ENCODE measurements at places on chromosomes 1 and 21.

DNA sequence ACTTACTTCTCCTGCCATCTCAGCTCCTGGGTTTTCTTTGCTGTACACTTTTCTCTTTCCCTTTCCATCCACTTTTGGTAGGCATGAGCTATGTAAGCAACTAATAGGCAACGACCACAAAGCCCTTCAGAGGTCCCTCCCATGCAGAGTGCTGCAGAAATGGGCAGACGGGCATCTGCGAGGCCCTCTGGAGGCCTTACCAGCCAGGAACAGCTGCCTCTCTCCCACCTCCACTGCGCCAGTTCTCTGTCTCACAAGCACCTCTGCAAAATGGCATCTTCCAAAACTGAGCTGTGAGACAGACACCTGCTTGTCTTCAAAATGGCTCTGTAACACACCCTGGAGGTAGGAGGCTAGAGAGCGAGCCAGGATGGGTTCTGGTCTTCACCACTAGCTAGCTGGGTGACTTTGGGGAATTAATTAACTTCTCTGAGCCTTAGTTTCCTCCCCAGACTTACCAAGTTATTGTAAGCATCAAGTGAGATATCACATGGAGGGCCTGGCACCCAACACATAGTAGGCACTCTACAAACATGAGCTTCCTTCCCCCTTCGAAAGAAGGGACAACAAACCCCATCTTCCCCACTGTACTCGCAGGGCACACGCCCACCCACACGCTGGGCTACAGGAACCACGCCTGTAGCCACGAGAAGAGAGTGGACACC lies 62.0 kb downstream of the BCAR3 start:
- DNase-seq: peak; percentile 26

DNA sequence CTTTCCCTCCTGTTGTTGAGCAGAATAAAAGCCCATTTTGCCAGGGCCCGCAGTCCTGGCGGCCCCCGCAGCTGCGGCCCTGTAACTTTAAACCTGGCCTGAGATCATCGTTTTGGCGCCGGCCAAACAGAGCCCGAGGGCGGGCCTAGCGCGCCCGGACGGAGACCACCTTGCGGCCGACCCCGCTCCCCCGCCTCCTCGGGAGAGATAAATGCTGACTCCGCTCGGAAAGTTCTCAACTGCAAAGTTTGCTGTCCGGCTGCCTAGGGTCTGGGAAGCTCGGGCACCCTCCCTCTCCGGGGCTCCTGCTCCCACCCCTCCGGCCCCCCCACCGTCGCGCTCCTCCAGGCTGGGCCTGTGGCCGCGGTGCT lies at the start of gene PDPN:
PDPN (plus strand) TSS at position 238 of the 371 bp plus-strand sequence. CDS start 202 bp downstream, outside the sequence.
- DNase-seq: no peak

DNA sequence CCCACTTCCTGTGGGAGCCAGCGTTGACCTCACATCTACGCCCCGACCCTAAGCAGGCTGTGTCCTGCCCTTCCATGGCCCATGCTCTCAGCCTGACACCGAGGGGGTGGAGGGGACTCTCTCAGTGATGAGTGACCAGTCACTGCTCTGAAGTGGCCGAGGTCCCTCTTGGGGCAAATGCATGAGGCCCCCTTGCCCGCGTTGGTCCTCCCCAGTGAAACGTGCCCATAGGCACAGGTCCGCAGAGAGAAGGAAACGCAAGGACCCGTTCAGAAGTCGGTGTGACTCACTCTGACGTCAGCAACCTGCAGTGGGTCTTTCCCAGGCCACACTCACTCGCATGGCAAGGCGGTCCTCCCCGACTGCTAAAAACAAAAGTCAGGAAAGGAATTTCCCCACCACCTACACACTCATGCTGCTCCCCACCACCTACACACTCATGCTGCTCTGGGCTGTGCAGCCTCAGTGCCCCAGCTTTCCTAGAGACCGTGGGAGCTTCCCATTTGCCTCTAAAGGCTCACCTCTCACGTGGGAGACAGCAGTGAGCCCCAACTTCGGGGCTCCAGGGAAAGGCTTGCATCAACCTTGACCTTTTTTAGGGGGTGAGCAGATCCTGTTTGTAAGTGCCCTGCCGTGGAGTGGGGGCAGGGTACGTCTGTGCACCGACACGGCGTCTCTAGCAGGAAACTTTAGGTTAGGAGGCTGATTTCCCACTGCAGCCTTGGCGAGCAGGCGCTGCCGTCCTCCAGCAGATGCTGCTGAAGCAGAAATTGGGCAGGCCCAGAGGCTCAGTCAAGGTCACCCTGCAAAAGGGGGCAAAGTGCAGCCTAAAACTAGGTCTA lies 11.4 kb downstream of the UBASH3A start:
- no peak for DNase-seq

GRCh38 chr21:16376673-16377072 lies 646.9 kb downstream of the USP25 start:
- DNase-seq: no peak

- DNase-seq: no peak
These were observed 684 bp downstream of the IFI16 start for GRCh38 chr1:159010391-159010790.

GRCh38 chr1:51305371-51305823 lies 25.0 kb downstream of the TTC39A start:
- no peak for DNase-seq

- DNase-seq: no peak
These were observed 19.1 kb downstream of the COL24A1 start for GRCh38 chr1:86137436-86137835.

DNA sequence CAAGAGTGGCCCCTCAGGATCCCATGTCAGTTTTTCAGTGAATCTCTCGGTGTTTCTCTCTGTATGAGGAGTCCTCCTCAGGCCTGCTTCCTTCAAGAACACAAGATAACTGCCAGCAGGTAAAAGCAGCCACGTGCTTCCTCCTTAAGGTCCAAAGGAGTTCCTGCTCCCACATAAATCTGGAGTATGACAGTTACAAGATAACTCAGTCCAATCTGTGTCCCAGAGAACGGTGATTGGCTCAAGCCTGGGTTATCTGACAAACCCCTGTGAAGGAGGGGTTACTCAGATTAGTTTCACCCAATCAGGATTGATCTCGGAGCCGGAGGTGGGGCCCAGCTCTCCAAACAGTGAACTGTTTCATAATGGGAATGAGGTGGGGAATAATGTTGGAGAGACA lies 5.8 kb upstream of the ANKRD13C start:
- no peak for DNase-seq

GRCh38 chr1:168848051-168848450 lies 119.0 kb upstream of the DPT start:
- no peak for DNase-seq

GRCh38 chr1:192588546-192588945 lies 13.0 kb downstream of the RGS1 start:
- DNase-seq: no peak

DNA sequence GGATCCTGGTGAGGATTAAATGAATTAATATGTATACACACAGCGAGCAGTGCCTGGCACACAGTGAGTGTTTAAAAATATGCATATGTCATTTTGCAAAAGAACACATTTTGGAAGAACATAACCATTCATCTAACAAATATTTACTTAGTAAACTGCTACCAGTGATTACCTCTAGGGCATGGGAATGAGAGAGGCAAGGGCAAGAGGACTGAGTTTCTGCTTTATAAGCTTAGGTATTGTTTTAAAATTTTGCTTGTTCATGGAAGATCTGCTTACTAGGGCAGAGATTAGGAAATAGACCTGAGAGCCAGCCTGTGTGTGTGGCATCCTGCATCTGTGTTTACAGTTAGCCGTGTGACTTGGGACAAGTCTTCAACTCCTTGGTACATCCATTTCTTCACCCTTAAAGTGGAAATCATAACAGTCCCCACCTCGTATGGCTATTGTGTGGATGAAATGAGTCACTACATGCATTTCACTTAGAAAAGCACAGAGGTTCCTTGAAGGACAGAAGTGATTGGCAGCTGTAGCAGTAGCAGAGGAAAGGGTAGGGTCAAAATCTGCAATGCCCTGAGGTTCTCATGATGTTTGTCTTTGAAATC lies 198.5 kb upstream of the FMN2 start:
- no peak for DNase-seq

DNA sequence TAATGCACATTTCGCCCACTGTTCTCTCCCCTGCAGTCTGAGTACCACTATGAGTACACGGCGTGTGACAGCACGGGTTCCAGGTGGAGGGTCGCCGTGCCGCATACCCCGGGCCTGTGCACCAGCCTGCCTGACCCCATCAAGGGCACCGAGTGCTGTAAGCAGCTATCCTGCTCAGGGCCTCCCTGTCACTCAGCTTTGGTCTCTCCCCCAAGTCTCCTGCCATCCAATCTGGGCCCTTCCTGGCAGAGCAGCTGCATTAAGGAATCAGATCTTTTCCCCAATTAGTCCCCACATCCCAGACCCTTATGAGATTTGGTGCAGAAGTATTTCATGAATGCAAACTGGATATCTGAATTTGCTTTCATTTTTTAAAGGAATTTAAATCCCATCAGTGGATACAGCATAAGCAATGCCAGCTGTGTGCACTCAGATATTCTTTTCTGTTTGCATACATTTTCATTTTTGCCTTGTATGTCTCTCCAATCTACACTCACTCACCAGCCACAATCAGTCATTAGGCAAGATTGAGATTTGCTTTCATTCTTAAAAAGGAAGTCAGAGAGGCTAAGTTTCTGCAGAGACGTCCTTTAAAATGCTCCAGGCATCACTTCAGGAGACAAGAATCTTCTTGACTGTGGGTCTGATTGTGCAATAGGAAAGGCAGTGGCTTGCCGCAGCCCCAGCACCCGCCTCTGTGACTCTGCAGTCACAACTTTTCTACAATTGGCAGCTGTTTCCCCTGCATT lies 48.1 kb downstream of the ELAPOR1 start:
- DNase-seq: no peak

GRCh38 chr1:153583976-153584375 lies 18.3 kb upstream of the S100A2 start:
- no peak for DNase-seq

- DNase-seq: no peak
These were observed 30.3 kb downstream of the TMCO4 start for GRCh38 chr1:19769211-19769932.

- no peak for DNase-seq
These were observed 29.4 kb downstream of the RWDD3 start for GRCh38 chr1:95263450-95263849.

DNA sequence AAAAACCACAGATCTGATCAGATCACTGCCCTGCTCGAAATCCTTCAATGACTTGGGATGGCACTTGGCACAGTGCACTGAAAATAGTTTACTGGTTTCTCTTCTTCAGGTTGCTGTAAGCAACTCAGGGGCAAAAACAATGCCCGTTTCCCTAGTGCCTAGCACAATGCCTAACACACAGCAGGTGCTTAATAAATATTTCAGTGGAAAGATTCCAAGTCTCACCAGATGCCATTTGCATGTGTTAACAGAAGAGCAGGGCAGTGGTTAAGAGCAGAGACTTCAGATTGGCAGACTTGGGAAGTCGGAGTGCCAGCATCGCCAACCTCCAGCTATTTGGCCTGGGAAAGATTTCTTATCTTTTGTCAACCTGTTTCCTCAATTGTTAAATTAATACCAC lies 10.9 kb upstream of the METTL25B start:
- DNase-seq: no peak

DNA sequence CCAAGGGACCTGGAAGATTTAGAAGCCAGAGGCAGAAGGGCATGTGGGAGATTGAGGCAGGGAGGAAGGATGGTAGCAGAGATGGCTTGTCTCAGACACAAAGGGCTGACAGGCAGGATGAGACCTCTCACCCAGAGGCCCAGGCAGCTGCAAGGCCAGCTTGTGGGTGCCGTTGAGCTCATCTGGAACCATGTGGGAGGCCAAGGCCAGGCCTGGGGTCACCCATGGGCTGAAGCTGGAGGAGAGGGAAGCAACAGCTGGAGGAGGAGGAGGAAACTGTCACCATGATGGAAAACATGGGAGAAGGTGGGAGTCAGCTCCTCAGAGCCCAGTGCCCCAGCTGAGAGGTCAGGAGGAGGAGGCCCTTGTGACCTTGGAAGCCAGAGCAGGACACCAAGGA lies 6.4 kb downstream of the CRABP2 start:
- no peak for DNase-seq

DNA sequence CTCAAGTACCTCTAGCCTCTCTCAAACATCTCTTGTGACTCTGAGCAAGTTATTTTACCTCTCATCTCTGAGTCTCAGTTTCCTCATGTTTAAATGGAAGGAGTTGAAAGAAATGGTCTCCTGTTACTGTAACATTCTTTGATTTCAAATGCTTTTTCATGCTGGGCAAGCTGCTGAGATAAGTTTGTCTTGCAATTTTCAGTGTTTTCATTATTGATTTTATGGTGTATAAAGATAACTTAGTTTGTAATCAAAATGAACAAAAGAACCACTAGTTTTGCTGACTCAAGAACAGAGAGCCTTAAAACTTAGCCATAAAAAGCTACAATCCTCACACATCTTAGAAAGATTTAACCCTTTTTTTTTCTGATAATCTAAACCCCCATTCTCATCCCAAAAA lies 4.5 kb downstream of the LIPI start:
- no peak for DNase-seq

DNA sequence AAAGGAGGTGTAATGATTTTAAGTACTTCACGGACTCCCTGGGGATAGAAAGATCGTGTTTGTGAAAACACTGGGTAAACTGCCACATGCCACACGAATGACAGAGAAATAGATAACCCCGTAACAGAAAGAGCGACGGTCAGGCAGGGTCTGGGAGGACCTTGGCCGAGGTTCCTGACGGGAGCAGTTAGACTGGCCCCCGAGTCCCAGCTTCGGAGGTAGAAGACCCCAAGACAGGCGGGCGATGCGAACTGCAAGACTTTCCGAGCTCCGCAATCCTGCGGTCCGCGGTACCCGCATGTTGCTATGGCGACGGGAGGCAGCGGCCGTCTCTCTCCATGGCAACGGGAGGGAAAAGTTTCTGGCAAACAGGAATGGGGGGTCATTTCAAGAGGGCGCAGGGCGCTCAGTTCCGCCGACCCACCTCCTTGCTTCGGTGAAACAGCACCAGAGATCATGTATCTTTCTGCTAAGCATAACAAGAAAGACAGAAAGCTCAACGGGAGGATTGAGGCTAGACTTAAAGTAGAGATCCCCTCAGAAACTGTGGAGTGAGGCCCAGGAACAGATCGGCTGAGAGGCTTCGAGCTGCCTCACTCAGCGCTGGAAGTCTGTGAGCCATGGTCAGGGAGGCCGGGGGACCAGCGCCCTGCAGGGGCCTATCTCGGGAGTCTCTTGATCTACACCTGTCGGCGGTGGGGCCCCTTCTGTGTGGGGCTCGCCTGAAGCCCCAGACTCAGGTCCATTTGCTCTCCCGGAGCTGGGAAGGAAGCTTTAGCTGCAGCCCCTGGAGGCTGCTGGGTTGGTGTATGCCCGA lies 685 bp upstream of the SYT6 start:
- DNase-seq: peak; percentile 18

DNA sequence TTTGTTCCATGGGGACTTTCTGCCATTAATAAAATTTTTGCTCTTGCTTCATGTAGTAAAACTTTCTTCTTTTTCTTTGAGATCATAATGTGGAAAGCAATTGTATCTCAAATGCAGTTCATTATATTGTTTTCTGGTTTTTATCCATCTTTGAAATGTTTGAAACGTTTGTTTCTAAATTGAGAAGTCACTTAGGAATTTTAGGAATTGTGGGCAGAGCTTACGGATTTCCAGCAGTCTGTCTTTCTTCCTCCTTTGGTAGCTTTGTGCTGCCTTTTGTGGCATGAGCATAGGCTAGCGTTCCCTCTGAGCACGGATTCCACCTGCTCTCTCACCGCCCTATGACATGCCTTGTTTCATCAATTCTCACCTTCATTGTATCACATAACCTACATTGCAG lies 2.9 kb upstream of the ST6GALNAC5 start:
- no peak for DNase-seq

- no peak for DNase-seq
These were observed 243.9 kb downstream of the TOMM20 start for GRCh38 chr1:234884701-234885100.

GRCh38 chr1:21157054-21157453 lies 19.6 kb downstream of the EIF4G3 start:
- no peak for DNase-seq

- no peak for DNase-seq
These were observed 75.5 kb downstream of the SERINC2 start for GRCh38 chr1:31488528-31488927.
